T-helper 2 cell treated with Interferon-gamma antibody and Interleukin-4, amounts not matched to agents 5 μg/mL and 100 μg/mL, for 36 hours (primary cell): ENCODE measurements at places on chromosomes 4 and X.

DNA sequence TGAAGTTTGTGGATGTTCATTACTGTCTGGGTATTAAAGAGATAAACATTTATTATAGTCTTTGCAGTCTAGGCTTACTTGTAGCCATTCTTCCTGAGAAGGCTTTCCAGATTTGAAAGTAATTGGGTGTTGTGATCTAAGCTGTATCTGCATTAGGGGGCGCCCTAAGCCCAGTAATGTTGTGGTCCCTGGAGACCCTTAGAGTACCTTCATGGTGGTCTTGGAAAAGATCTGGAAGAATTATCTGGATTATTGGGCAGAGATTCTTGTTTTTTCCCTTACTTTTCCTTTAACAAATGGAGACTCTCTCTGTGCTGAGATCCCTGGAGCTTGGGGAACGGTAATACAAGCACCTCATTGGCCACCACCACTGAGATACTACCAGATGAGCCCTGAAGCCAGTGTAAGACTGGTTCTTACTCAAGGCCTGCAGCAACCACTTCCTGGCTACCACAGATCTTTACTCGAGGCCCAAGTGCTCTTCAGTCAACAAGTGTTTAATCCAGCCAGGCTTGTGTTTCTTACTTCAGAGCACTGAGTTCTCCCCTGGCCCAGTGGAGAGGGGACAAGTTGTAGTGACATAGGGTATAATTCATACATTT lies 63.1 kb downstream of the RTL3 start:
- DNase-seq, result no peak
- no peaks in the 10 kb centered on the region for H3K27me3 ChIP-seq
- H3K4me1 ChIP-seq, result peaks cover 7% of the 10 kb centered on the region
- no peak overlapping the region for H3K27ac ChIP-seq
- H3K4me3 ChIP-seq, result no peak overlapping the region
- peaks cover 6% of the 10 kb centered on the region for H3K36me3 ChIP-seq

- no peaks in the 10 kb centered on the region for H3K27me3 ChIP-seq
- H3K4me3 ChIP-seq, result no peak overlapping the region
- no peaks in the 10 kb centered on the region for H3K36me3 ChIP-seq
Observed at GRCh38 chr4:36551697-36552214, 270.3 kb downstream of the DTHD1 start.

DNA sequence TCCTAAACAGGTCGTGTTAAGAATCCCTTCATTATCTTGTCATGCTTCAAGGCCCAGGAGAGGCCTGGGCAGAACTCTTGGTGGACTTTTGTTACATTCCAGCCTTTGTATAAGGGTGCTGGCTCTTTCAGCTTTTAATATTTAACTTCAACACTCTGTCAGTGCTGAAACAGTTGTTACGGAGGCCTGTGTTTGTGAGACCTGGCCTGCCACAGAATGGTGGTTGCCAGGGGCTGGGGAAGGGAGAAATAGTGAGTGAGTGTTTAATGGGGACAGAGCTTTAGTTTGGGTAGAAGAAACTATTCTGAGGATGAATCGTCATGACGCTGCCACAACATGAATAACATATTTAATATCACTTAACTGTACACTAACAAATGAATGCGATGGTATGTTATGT lies 1027.6 kb upstream of the PRKX start:
- H3K27me3 ChIP-seq, result no peaks in the 10 kb centered on the region
- H3K4me3 ChIP-seq, result no peak overlapping the region
- no peaks in the 10 kb centered on the region for H3K4me1 ChIP-seq
- no peak for DNase-seq
- H3K27ac ChIP-seq, result no peak overlapping the region

GRCh38 chr4:37124800-37125199 lies 119.7 kb upstream of the NWD2 start:
- no peak overlapping the region for H3K4me3 ChIP-seq
- no peaks in the 10 kb centered on the region for H3K4me1 ChIP-seq
- H3K27ac ChIP-seq, result no peak overlapping the region
- no peak for DNase-seq
- no peaks in the 10 kb centered on the region for H3K36me3 ChIP-seq
